ENCODE measurements at places on chromosomes 13 and 19.

- DNase-seq: no peak
Observed at GRCh38 chr13:78192716-78193115, 274.1 kb upstream of the EDNRB start.

DNA sequence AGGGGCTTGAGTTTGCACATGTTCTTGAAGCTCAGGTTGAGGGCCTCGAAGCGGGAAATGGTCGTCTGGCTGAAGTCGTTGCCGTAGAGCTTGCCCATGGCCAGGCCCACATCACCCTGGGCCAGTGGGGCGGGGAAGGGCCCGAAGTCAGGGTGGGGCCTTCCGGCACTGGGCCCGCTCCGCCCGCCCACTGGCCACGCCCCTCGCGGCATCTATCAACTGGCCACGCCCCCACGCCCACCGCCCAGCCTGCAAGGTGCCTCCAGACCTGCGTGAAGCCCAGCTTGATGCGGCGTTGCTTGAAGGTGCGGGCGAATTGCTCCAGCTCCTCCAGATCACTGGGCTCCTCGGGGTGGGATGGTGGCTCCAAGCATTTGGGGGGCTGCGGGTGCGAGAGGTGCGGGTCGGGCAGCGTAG is 19.9 kb downstream of the ZNF574 start:
- no peak for DNase-seq

- no peak for DNase-seq
Observed at GRCh38 chr13:24050796-24051715, 109.5 kb upstream of the SPATA13 start.

DNA sequence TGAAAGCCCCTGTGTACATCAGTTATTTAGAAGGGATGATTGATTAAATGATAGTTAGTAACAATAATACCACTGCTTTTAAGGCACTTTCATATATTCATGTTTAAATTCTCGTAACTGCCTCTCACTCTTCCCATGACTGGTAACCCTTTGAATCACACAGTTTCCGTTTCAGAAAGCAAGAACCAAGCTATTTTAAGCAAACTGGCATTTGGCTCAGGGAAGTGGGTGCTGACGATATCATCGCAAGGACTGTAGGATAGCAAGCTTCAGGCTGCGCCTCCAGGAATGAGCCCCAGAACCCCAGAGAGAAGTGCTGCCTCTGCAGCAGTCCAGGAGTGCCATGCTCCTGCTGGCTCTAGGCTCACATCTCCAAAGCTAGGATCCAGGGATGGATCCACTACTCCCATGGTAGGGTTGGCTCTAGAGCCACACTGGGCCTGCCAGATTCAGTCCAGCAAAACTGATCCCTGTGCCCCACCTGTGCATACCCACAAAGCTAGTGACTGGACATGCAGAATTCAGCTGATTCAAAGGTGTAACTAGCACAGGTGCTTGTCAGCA is 313.5 kb downstream of the SLC7A1 start:
- no peak for DNase-seq

- DNase-seq: no peak
Observed at GRCh38 chr13:95713651-95714050, 36.7 kb downstream of the DNAJC3 start.

DNA sequence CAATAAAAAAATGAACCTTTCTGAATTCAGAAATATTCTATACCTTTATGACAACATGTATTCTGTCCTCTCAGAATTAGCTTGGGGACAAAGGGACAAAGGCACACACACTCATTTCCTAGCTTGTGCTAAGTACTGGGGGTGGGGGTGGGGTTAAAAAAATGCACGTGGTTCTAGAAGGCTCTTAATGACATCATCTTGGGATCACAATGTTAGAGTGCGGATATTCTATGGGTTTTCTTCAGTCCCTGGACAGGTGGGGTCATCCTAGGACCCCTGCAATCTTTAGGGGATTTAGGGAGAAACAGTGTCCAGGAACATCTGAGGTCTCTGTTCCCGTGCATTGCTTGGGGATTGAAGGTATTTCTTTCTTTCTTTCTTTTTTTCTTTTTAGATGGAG is 21.8 kb downstream of the GATAD2A start:
- DNase-seq: no peak

Measured in HuH-7.5 (cell line).